ENCODE measurements at places on chromosomes 7 and 10.

GRCh38 chr10:846126-846685 is 85.3 kb downstream of the LARP4B start:
- no peak for DNase-seq

DNA sequence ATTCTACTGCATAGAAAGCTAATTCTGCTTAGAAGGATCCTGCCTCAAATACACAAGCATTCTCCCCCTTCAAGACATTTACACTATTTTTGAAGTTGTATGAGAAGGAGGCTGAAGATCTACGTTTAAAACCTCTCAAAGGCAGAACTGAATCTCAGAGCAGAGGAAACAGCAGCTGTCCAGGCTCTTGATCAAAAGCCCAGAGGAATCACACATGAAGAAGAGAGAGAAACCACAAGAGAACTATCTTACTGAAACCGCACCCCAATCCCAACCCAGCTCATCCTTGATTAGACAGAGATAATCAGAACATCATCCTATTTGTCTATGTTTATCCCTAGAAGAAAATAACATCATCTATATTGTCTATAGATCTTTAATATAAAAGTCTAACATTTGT is 2.2 kb upstream of the DNAJC1 start:
- DNase-seq: no peak

DNA sequence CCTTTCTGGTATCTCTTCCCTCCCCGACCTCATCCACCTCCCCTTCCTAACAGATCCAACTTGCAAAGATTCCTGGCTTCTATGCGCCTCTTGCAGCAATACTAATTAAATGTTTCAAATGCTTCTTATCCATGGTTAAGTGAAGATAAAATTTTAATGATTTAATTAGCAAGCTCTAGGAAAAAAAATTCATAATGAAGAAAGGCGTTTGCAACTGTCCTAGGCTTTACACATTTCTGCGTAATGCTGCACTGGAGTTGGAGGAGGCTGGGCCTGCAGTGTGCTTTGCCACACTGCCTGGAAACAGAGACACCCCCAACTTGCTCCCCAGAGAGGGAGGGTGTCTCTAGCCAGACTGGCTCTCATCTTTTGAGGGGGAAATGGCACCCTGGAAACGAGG is 123.9 kb upstream of the CARD11 start:
- DNase-seq: no peak

DNA sequence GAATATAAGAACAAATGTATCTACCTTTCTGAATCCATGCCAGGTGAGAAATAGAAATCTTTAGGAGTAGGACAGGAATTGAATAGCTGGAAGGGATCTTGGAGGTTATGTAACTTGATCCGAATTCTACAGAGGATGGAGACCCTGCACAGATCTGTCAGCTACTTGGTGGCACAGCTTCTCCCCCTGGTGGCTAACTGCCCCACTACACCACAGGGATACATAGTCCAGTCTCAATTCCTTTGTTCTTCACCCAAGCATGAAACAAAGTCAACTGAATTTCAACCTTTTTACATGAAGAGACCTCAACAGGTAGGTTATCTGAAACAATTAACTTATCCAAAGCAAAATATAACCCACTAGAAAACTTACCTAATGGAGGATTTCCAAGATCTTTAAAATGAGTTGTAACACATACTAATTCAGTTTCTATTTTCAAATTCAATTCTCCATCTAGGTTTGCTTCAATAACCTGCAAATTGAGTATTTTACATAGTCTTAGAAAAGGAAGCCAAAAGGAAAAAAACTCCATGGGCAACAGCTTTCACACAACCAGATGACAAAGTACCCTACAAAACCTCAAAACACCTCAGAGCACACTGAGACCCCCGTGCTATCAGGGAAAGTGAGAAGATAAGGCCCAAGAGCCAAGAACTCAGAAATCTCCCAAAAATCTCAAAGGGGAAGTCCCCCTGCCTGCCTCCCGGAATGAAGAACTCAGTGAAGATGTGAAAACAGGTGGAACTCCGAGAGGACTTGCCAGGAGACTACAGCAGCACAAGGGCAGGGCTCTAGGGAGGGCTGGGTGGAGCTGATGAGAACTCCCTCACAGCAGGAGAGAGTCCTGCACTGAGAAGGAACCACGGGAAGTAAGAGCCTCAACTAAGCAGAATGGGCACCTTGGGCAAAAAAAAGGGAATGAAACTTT is 10.3 kb downstream of the HUS1 start:
- DNase-seq: peak; percentile 78

- DNase-seq: no peak
Measured at GRCh38 chr7:46603296-46603752, 682.3 kb upstream of the IGFBP3 start.

DNA sequence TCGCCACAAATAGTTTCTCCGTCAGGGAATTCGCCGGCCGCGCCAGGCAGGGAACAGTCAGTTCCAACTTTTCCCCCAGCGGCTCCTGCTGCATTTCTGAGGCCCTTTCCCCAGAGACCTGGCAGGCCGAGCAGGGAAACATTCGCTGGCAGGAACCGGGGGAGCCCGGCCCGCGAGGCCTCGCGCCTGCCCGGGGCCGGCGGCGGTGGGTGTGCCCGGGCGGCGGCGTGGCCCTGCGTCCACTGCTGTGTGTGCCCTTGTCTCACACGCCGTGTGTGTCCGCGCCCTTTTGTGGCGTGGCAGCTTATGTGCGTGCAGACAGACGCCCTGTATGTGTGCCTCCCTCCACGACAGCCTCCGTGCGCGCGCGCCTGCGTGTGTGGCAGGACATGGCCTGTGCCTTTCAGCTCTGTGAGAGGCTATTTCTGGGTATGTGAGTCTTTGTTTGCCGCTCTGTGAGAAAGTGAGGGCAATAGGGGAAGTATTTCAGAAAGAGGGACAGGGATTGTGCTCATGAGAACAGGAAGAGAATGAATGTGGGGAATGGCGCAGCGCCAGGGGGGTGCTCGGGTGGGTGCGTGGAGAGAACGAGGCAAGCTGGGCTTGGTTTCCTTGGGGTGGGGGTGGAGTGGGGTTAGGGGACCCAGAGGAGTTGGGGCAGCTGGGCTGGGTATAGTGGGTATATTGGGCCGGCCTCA is 689 bp upstream of the SMARCD3 start:
- DNase-seq: peak; percentile 54

DNA sequence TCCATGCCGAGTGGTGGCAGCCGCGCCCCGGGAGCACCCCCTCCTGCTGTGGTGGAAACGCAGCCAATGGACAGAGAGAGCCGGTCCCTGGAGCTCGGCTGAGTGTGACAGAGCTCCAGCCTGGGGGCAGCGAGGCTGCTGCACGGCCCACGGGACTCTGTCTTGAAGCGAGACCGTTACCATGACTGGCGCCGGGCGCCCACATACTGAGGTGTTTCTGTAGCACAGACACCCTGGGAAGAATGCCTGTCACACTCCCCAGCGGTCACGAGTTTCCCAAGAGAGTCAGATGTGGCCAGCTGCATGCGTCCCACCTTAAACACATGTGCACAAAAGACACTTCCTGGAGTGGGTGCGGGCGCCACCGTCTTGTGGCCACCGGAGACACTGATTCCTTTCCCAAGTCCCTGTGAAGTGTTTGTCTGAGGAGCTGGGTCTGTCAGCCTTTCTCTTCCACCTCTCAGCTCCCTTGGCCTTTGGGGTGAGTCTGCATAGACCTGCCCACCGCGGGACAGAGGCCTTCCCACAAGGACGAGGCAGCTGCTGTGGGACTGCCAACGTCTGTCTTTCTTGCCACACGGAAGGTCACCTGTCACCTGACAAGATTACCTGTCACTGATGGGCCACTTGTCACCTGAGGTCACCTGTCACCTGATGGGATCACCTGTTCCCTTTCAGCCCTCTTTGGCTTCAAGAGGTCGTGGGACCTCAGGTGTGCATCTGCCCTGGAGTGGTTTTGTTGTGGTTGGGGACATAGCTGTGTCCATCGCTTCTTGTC is 94.6 kb downstream of the DNAJB6 start:
- no peak for DNase-seq

DNA sequence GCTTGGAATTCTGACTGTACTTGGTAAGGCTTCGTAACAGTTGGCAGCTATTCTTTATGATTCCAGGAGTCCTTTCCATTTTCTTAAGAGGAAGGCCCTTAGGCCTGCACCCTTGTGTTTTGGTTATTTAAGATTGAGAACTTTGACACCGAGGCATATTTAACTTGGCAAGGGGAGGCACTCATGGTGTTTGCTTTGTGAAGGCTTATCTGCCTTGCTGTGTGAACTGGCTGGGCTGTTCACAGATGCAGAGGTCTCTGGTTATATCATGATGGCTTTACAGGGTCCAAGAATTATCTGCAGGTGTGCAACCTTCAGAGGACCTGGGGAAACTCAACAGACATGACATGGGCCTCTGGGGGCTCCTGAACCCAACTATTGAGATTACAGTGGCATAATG is 833 bp upstream of the PNLIPRP1 start:
- DNase-seq: peak; percentile 65

DNA sequence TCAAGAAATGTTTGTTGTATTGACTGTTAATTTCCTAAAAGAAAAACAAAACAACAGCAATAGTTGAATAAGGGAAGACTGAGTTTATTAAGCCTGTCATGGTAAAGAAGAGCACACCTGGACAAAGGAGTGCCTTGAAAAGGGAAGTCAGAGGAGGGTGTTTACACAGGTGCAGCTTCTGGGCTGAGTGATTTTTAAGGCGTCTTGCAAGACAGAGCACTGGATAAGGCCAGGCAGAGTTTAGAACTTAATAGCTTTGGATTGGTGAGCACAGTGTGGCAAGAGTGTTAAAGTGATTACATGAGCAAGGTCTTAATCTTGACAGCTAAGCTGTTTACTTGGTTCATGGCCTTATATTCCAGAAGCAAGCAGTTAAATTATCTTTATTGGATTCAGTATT is 423.2 kb downstream of the CNTNAP2 start:
- DNase-seq: no peak

DNA sequence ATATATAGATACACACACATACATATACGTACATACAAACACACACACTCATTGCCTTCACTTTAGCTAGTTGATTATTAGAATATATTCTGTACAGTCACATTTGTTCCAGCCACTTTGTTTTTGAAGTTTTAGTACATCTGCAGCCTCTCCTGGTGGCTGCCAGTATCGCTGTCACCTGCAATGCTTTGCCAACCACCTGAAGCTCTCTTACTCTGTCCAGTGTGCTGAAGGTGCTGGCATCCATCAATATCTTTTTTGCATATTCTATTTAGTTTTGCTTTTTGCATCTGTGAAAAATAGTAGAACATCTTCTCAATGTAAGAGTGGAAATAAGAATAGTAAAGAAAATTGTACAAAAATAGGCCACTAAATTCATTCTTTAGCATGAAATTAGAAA is 388.6 kb downstream of the EXOC4 start:
- DNase-seq: no peak

DNA sequence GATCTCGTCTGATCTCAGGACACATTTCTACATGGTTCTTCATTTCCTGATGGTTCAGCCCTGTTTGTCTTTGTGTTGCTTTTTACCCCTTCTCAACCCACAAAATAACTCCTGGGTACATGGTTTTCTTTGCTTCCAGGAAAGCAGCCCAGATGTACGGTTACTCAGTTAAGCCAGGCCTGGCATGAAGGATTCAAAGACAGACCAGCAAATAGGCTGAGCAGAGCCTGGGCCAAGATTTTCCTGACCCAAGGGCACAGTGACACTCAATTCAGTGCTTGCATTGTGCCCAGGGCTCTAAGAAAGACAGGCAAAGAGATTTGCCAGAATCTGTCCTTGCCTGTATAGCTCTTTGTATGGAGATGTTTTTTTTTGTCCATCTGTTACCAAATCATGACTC is 340.8 kb upstream of the KIAA1217 start:
- DNase-seq: no peak

DNA sequence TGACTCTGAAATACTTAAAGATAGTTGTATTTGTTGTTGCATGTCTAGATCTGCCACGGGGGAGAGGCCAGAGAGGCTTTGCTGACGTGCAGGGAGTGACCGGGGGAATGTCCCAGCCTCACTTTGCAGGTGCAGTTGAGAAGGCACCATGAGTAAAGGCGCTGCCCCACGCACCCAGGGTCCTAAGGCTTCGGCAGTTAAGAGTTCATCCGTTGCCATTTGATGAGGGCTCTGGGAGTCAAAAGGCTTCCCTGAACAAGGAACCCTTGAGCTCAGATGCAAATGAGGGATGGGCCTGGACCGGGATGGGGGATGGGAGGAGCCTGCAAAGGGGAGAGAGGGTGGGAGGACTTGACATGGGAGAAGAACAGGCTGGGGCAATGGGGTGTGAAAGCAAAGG is 20.4 kb downstream of the PPP2R2D start:
- no peak for DNase-seq

GRCh38 chr10:34290412-34291081 is 524.5 kb downstream of the PARD3 start:
- no peak for DNase-seq

DNA sequence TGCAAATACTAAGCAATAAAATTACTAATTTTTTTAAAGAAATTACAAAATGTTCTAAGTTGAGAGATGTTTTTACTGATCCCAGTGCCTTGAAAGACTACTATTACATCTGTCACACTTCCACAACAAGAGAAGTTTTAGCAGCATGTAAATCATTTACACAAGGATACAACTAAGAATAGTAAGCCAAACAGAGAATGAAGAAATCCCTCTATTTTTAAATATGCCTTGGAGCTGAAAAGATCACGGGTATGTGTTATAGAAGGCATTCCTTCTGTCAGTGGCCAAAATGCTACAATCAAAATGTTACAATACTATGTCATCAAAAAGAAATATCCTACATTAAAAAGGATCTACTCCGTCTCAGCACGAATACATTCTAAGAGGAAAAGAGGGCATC is 52.6 kb downstream of the LARP4B start:
- no peak for DNase-seq

- DNase-seq: no peak
Measured at GRCh38 chr10:122191936-122192541, 79.1 kb upstream of the BTBD16 start.

GRCh38 chr10:104640339-104641186 is 527 bp upstream of the SORCS3 start:
- no peak for DNase-seq

DNA sequence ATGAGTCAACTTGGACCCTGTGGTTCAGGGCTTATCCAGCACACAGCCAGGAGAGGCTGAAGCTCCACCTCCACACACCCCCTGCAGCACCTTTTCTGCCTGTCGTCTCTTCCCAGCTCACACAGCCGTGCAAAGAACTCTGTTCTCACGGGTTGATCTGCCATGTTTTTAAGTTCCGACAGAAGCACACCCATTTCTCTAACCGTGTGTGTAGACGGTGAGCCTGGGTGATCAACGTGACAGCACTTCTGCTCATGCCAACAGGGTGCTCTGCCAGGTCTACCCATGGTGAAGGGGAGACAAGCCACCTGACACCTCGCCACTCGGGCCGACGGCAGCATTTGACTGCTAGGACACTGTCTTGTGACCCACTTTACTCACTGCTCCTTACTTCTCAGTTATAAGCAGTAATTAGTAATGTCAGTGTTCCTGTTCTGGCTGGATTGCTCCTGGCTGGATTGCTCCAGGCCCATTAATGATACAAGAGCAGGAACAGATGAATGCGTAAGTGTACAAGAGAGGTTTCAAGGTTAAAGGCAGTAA is 90.5 kb downstream of the RNF216 start:
- DNase-seq: no peak

- no peak for DNase-seq
Measured at GRCh38 chr7:122736183-122736582, 33.5 kb upstream of the RNF148 start.

- DNase-seq: no peak
Measured at GRCh38 chr10:75475460-75476182, 44.2 kb downstream of the LRMDA start.

- no peak for DNase-seq
Measured at GRCh38 chr10:104268405-104268712, 625 bp upstream of the GSTO2 start.

GRCh38 chr7:151702961-151703360 is 174.0 kb downstream of the PRKAG2 start:
- DNase-seq: no peak

- no peak for DNase-seq
Measured at GRCh38 chr10:18699849-18700840, 40.9 kb downstream of the ARL5B start.

All from colonic mucosa (tissue), 4 donors.